ENCODE measurements at places on chromosomes 13 and 19. TPM values are rescaled to one million over a fixed set of nuclear protein-coding genes. Genes with fewer than 3 reads are reported as not detected.

DNA sequence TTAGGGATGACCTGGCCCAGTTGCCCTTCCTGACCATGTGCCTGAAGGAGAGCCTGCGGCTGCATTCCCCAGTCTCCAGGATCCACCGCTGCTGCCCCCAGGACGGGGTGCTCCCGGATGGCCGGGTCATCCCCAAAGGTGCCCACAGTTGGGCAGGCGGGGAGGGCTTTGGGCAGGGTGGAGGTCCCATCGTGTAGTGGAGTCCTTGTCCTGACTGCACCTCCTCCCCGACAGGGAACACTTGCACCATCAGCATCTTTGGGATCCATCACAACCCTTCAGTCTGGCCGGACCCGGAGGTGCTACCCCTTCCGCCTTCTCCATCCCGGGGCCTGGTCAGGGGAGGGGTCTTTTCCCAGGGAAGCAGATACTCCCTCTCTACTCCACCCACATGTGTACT lies 31.7 kb upstream of the CYP4F8 start:
- no peak for DNase-seq

- no peak for DNase-seq
These were observed 14.1 kb downstream of the POU4F1 start for GRCh38 chr13:78589206-78589605.

DNA sequence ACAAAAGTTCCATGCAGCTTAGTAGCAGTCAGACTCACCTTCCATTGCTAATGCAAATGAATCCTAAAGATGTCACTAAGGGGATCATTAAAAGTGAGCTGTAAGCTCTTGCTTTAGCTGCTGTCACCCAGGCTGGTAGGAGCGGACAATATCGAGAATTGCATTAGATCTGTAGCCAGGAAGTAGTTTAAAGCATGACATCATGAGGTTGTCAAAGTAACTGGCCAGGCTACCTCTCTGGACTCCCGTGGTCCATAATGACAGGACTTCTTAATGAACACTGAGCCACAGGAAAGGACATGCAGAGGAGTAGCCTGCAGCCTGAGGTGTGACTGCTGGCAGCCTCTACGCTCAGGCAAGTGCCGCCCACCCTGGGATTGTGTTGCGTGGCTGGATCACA lies 522.3 kb upstream of the NBEA start:
- DNase-seq = no peak

- DNase-seq = no peak
These were observed 751 bp downstream of the ERVK3-1 start for GRCh38 chr19:58305932-58306323.

DNA sequence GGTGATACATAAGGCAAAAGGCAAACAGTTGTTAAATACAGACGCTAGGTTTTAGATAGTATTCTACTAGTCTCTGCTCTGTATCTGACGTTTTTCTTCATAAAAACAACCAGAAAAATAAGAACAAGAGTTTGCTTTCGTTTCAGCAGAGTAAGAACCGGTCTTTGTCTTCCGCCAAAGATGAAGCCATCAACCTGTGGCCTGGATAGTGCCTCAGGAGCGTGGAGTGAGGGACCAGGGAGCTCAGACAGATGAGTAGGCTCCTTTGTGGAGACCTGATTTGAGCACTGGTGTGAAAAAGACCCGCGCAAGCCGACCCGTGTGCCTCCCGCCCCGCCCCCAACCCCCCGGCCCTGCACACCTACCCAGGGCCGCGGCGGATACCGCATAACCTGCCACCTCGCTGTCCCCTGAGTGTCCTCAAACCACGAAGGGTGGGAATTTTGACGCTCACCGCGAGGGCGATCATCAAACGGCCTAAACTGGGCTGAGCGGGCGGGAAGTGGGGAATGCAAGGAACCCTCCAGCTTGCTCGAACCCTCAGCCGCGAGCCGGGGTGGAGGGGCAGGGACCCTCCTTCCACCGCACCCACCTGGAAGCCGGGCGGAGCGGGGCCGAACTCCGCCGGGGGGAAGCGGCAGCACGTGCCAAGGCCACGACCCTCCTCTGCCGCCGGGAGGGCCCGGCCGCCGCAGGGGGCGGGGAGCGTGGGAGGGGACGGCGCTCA lies 866 bp upstream of the LMO7 start:
- no peak for DNase-seq

DNA sequence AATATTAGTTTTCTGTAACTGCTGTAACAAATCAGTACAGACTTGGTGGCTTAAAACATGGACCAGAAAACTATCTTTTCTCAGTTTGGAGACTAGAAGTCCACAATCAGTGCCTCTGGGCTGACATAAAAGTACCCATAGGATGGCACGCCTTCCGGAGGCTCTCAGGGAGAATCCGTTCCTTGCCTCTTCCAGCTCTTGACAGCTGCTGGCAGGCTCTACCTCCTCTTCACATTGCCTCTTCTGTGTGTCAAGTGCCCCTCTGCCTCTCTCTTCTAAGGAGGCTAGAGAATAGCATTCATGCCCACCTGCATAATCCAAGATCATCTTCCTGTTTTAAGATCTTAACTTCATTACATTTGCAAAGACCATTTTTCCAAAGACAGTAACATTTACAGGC lies 1194.2 kb downstream of the EFNB2 start:
- no peak for DNase-seq

- no peak for DNase-seq
These were observed 684.5 kb upstream of the SLITRK1 start for GRCh38 chr13:84566780-84567179.

IQCN gene
- 1.3 TPM for total RNA-seq

SPPL2B gene
- total RNA-seq = 52.2 TPM

PCDH17 gene
- 0.70 TPM for total RNA-seq

MEIOSIN gene
- total RNA-seq = not detected

SLC7A1 gene
- total RNA-seq = 112 TPM

PEX11G gene
- 2.2 TPM for total RNA-seq
